Thoracic aorta (tissue), 2 donors: ENCODE measurements at places on chromosomes 1 and 21.

GRCh38 chr1:43307458-43308158, 6.8 kb downstream of the TIE1 start:
- DNase-seq: no peak

- no peak for DNase-seq
Measured at GRCh38 chr1:5369223-5369622, 623.0 kb downstream of the NPHP4 start.

GRCh38 chr1:226654046-226654667, 84.9 kb downstream of the ITPKB start:
- no peak for DNase-seq

GRCh38 chr1:169326261-169326955, 41.2 kb downstream of the NME7 start:
- no peak for DNase-seq

DNA sequence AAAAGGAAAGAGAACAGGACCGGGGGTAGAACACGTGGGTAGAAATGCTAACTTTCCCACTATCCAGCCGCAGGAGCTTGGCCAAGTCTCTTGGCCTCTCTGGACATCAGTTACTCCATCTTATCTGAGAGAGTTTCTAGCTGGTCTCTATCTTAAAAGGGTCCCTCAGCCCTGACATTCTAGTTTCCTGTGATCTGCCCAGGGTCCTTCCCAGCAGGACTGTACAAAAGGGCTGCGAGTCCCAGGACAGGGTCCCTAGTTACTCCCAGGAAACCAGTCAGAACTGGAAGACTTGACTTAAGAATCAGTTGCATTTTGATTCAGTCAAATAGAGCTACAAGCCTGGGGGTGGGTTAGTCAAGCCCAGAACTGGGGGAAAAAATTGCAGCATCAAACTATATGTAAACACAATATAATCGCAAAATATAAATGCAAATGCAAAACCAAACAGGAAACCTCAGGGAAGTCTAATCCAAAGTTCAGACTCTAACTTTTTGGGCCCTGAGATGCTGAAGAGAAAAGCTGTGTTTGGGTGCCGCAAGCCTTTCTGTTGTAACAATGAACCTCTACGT, 2.9 kb downstream of the ASAP3 start:
- DNase-seq: no peak

DNA sequence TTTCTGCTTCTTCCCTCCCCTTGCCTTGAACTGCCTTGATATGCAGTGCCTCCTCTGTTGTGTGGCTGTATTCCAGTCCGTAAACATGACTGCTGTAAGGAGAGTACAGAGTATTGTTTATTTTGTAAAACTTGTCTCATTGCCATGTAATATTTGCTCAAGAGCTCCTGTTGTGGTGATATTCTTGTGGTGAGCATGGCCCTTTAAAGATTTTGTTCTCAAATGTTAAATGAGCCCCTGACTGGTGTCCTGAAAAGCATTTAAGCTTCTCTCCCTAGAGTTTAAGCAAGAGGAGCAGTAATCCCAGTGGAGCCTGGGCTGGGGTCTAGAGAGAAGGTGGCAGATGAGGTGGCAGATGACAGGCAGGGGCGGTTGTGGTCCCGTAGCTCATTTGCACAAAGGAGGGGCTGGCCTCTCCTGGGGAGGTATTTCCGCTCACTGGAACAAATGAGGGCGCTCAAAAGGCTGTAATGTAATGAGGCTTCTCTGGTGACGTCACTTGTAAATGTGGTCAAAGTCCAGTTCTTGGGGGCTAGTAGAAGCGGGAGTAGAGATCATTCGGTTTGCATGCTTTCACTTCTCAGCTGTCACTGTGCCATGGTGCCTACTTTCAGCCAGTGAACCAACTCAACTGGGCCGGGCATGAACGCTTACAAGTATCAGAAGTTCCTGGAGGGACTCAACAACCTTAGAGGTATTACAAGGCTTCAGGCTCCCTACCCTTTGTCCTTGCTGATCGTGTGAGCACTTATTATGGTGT, 46.0 kb upstream of the MACF1 start:
- no peak for DNase-seq
